Caki2 (cell line): ENCODE measurements at places on chromosomes 4 and X. TPM values are rescaled to one million over a fixed set of nuclear protein-coding genes. Genes with fewer than 3 reads are reported as not detected.

Gene AMBN
- total RNA-seq = not detected in 2 replicates

Gene FAM9B
- total RNA-seq = not detected in 2 replicates

Gene F8
- 5.2 and 7.1 TPM in 2 replicates for total RNA-seq

Gene MPC1L
- total RNA-seq = not detected in 2 replicates

Gene GPR119
- total RNA-seq = not detected in 2 replicates

Gene PTCHD1
- not detected in 2 replicates for total RNA-seq

Gene ERAS
- not detected in 2 replicates for total RNA-seq

Gene HERC5
- total RNA-seq = 15.4 and 20.6 TPM in 2 replicates

Gene SETD7
- total RNA-seq = 28.7 and 36.6 TPM in 2 replicates

Gene FHDC1
- total RNA-seq = 1.7 and 2.8 TPM in 2 replicates

Gene TMEM271
- not detected in 2 replicates for total RNA-seq

DNA sequence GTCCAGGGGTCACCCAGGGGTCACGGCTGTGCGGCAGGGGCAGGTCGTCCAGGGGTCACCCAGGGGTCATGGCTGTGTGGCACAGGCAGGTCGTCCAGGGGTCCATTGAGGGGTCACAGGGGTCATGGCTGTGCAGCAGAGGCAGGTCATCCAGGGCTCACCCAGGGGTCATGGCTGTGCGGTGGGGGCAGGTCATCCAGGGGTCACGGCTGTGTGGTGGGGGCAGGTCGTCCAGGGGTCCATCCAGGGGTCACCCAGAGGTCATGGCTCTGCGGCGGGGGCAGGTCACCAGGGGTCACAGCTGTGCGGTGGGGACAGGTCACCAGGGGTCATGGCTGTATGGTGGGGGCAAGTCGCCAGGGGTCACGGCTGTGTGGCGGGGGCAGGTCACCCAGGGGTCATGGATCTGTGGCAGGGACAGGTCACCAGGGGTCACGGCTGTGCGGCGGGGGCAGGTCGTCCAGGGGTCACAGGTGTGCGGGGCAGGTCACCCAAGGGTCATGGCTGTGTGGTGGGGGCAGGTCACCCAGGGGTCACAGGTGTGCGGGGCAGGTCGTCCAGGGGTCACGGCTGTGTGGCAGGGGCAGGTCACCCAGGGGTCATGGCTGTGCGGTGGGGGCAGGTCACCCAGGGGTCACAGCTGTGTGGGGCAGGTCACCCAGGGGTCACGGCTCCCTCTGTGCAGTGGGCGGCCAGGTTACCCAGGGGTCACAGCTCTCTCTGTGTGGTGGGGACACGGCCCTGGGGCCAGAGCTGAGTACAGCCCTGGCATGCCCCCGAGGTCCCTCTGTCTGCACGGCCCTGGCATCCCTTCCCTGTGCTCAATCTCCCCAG is 16.0 kb downstream of the ATP5ME start:
- no peak for DNase-seq

GRCh38 chrX:12950851-12951594 is 23.9 kb upstream of the TMSB4X start:
- no peak for DNase-seq

- no peak for DNase-seq
Measured at GRCh38 chr4:16125571-16126445, 42.0 kb upstream of the PROM1 start.

DNA sequence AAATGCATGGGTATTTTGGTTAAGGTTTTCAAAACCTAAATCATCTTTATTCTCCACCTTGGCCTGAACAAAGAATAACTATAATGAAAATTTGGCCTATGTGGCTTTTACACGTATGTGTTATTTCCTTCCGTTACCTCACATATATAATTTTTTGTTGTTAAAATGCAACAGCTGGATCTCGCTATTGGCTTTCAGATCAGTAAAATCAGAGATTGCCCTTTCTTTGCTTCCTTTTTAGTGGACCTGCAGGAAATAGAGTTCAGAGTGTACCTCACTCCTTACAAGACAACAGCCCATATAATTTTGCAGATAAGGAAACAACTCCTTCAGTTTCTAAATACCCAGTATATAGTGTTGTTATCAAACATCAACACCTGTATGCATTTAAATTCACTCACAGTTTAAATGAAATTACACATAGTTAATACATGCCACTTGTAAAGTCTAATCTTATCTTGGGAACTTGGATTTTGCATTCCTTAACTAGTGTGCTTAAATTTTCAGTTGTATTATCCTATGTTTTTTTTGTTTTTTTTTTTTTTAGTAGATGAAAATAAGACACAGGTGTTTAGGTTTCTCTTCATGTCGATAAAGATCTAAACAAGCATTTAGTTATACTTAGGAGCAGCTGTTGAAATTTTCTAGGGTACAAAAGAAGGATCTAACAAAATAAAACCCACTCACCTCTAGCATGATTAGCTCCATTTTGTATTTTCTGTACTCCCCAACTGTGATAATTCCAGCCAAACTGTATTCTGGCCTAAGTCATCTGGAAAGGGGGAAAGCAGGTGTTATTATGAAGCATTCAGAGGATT is 96.2 kb upstream of the SPRY1 start:
- no peak for DNase-seq

- DNase-seq = no peak
Measured at GRCh38 chrX:153668423-153669173, 5.0 kb downstream of the PNCK start.

GRCh38 chrX:138711399-138712347 is at the start of gene FGF13:
FGF13 (minus strand) TSS chrX:138711717; CDS start chrX:138711003, 714 bp downstream.
- DNase-seq = peak; percentile 11

- no peak for DNase-seq
Measured at GRCh38 chrX:124035657-124036056, 74.2 kb downstream of the STAG2 start.

DNA sequence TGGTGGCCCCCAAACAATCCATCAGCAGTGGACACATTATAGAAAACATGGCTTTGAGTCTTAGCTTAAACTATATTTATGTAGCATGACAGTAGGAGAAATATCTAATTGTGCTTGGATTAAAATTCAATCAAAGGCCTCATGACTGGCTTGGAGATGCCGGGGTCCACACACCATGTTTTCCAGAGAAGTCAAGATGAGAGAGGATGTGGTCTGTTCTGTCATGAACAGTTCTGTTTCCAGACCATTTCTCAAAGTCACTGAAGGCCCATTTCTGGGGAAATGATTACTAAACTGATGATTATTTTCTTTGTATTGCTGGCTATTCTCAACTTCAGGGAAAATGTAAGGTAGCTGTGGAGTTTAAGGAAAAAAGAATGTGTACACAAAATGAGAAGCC is 76.3 kb downstream of the C4orf51 start:
- DNase-seq = no peak

GRCh38 chr4:51995647-51996220 is 24.4 kb downstream of the LRRC66 start:
- no peak for DNase-seq

DNA sequence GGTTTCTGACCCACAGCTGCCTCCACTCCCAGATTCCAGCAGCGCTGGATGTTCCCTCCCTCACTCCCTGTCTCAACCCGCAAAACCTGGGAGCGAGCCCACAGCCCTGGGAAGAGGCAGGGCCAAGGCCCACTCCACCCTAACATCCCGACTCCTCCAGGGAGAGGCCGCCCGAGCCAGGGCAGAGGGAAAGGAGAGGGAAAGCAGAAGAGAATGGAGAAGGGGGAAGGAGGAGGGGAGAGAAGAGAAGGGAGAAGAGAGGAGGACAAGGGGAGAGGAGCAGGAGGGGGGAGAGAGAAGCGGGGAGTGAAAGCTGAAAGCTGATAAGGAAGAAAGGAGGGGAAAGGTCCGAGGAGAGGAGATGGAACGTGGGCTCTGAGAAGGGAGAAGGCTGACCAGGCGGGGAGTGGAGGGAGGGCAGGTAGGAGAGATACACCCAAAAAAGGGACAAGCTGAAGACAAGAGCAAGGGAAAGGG is 120.2 kb upstream of the PJA1 start:
- no peak for DNase-seq

DNA sequence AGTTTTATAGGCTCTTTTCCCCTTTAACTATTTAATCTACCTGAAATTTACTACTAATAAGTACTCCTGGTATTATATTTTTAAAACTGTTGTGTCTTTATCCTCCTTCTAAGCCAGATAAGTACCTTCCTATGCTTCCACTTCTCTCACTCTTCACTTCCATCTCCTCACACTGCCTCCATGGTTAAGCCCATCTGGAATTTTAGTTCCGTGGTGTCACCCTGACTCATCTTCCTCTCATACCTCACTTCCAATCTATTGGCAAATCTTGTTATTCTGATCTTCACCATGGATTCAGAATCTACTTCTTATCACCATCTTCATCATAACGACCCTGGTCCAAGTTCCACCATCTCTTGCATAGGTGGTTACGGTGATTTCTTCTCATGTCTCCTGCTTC is 32.7 kb upstream of the DAPP1 start:
- no peak for DNase-seq

- DNase-seq = peak; percentile 45
Measured at GRCh38 chr4:93791570-93792195, 36.9 kb upstream of the ATOH1 start.

- no peak for DNase-seq
Measured at GRCh38 chrX:10831716-10832502, 211.5 kb upstream of the MID1 start.

DNA sequence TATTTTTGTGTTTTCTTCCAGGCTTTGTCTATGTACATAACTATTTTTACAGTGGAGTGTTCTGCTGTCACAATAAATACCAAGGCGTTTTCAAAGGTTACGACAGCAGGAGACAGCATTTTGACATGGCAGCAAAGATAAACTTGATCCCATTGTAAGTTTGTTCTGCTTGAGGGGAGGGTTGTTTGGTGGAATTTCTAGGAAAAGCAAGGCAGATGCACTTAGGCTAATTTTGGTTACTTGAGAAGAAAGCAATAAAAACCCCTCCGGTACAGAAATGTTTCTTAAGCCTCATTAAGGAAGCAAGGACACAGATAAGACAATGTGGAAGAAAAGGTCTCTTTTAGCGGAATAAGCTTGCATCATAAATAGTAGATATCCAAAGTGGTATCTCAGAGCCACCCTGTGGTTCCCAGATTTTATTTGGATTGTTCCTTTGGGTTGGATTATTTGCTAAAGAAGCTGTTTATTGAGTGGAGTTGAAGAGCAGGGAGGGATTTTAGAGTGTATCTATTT is 54.3 kb downstream of the CLCN5 start:
- no peak for DNase-seq

GRCh38 chr4:145481164-145481941 is at the start of gene SMAD1:
SMAD1 (plus strand) TSS chr4:145481853; CDS start chr4:145514614, 32,761 bp downstream.
- peak; percentile 79 for DNase-seq

DNA sequence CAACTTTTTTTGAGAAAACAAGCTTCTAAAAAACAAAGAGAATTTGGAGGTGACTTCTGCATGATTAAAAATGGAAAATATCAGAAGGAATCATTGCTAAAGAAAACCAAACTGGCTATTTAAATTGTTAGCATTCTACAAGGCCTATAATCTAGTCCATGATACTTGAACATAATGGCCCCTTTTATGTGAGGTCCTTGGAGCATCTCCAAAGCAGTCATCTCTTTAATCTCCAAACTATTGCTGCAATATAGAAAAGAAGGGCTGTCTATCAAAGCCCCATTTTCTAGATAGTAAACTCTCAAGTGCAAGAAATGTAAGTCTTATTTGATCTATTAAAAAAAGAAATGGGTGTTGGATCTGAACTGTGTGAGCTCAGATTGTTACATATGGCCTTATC is 615.1 kb downstream of the CENPC start:
- DNase-seq = no peak

- DNase-seq = no peak
Measured at GRCh38 chr4:115374621-115375020, 261.2 kb upstream of the NDST4 start.

DNA sequence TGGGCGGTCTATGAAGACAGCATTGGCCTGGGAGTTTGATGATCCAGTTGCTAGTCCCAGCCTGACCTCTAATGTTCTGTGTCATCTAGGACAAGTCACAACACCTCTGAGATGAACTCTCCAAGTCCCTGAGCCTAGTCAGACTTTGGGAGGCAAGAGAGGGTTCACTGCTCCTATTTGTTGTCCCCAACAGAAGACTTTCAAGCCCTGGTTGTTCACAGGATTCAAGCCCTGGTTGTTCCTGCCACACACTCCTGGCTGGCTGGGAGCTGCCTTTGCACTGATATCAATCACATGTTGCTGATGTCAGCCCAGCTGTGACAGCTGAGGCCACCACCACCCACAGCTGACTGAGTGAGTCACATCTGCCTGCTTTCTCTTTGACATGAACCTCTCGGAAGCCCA is 253.2 kb upstream of the RASGEF1B start:
- peak; percentile 67 for DNase-seq

DNA sequence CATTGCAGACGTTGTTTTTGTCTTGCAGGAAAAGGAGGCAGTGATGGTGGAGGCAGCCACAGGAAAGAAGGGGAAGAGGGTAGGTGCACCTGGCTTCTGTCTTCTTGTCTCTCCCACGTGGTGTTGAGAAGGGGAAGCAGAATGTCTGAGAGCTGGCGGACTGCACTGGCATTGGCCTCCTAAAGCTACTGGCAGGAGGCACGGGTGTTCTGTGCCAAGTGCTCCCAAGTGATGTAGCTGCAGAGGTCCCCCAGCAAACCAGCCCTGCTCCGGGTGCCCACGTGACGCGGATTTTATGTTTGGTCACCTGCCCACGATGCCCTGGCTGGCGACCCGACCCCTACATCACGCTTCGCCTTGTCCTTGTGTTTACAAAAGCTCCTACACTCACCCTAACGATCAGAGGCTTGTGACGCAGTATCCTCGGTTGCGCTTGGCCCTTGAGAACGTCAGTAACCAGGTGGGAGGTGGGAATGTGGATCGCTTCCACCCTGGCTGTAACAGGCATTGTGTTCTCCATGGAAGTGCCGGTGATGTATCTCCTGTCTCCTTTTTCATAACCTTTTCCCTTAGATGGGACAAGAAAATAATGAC is 28.5 kb upstream of the XG start:
- DNase-seq = no peak

DNA sequence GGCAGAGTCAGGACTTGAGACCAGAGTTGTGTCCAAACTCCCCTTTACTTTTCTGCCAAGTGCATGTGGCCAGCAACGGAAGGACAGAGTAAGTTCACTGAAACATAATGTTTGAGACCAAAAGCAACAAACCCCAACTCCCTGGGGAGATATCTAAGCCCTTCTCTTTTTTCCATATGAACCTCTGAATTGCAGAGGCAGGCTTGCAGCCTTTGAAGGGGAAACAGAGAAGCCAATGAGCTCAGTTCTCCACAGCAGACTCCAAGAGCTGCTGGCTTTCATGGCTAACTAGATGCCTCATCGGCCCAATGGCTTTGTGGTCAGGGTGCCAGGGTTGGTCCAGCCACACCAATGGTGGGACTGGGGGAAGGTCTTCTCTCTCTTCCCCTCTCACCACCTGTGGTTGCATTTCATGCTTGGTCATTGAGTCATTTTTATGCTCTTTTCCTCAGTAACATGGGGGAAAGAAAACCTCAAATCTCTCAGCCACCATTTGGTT is 34.0 kb downstream of the STARD8 start:
- DNase-seq = no peak

DNA sequence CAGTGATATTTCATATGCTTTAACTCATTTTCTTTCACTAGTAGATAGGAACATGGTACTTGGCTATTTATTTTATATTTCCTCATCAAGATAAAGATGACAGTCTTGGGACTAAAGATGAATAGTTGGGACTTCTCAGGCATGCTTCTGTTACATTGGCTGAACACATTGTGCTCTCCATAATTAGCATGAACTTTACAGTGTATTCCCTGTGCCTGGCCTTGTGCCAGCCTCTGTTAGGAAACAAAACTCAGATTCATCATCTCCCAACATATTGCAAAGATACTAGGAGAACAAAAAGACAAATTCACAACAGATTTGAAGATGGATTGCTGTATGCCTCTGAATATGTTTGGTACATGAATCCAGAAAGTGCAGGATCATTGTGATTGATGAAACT is 26.4 kb downstream of the GRIA2 start:
- DNase-seq = no peak
